ENCODE measurements at places on chromosomes 7 and 10. TPM values are rescaled to one million over a fixed set of nuclear protein-coding genes. Genes with fewer than 3 reads are reported as not detected.

The SPOCK2 gene
- total RNA-seq: 108 TPM

GRCh38 chr10:7625836-7626235 lies 40.9 kb downstream of the ITIH5 start:
- no peaks in the 10 kb centered on the region for H3K27me3 ChIP-seq
- peak; percentile 48 for DNase-seq
- no peaks in the 10 kb centered on the region for H3K4me1 ChIP-seq
- no peaks in the 10 kb centered on the region for H3K36me3 ChIP-seq
- no peak overlapping the region for H3K27ac ChIP-seq
- no peak overlapping the region for H3K4me3 ChIP-seq

The ITPRID1 gene
- total RNA-seq: 0.59 TPM

DNA sequence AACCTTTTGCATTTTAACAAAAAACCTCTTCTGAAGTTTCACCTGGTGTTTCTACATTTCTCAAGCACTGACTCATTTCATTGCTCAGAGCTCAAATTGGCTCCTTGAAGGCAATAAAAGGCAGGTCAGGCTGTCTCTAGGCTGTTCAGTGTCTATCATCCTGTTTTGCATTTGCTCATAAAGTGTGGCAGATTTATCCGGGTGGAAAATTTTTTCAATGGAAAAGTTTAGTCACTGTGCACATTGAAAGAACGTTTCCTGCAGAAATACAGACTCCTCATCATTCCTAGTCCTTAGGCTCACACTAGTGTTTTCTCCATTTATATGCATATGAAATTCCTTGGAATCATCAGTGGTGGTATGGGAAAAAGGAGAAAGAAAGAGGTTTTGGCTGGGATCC lies 114.2 kb upstream of the DGKB start:
- H3K4me3 ChIP-seq: no peak overlapping the region
- no peaks in the 10 kb centered on the region for H3K4me1 ChIP-seq
- no peak overlapping the region for H3K27ac ChIP-seq
- H3K27me3 ChIP-seq: no peaks in the 10 kb centered on the region

GRCh38 chr10:131213741-131214505 lies 97.6 kb downstream of the TCERG1L start:
- no peaks in the 10 kb centered on the region for H3K36me3 ChIP-seq
- H3K27me3 ChIP-seq: no peaks in the 10 kb centered on the region
- peak; percentile 28 for DNase-seq

- no peak for DNase-seq
- H3K27me3 ChIP-seq: no peaks in the 10 kb centered on the region
These were observed 39.7 kb upstream of the MKRN1 start for GRCh38 chr7:140519007-140519399.

- H3K4me3 ChIP-seq: no peak overlapping the region
- H3K4me1 ChIP-seq: no peaks in the 10 kb centered on the region
- no peak overlapping the region for H3K27ac ChIP-seq
- no peaks in the 10 kb centered on the region for H3K36me3 ChIP-seq
- no peak for DNase-seq
These were observed 101.8 kb upstream of the STRIP2 start for GRCh38 chr7:129332254-129333035.

- no peak overlapping the region for H3K4me3 ChIP-seq
- H3K27me3 ChIP-seq: no peaks in the 10 kb centered on the region
- H3K27ac ChIP-seq: no peak overlapping the region
- no peaks in the 10 kb centered on the region for H3K36me3 ChIP-seq
- no peak for DNase-seq
- no peaks in the 10 kb centered on the region for H3K4me1 ChIP-seq
These were observed 86.2 kb downstream of the HIBADH start for GRCh38 chr7:27576360-27576944.

GRCh38 chr7:71785216-71785615 lies 626.9 kb downstream of the CALN1 start:
- H3K4me3 ChIP-seq: no peak overlapping the region
- no peak for DNase-seq
- no peaks in the 10 kb centered on the region for H3K36me3 ChIP-seq

DNA sequence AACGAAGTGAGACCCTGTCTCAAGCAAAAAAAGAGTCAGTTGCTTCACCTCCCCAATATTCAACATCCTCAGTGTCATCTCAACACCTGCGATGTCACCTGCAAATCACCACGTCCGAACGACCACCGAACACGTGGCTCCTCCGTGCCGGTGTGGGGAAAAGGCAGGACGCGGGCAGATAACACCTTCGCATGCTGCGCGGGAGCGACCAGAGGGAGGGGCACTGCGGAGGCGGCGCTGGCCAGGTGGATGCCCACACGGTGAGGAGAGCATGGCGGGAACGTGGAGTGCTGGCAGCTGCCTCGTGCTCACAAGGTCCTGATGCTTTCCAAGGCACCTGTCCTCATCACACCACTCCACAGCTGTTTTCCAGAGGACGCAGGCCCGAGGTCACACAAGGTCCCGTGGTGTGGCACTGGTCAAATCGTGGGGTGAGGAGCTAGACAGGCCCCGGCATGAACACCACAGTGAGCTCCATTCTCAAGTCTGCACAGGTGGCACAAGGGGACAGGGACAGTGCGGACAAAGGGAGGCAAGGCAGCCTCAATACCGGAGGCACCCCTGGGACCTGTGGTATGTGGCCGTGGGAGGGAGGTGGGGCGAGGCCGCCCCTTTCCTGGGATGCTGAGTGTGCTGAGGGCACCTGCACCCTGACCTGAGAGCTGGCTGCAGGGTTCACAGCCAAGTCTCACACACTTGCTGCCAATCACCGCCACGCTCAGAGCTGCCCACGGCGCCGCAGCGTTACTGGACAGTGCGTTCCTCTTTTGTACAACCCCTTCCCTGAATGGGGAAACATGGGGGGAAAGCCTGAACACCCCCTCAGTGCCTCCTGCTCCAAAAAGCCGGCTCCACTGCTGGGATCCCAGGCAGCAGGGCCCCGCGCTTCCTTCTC lies 13.0 kb downstream of the TUBGCP2 start:
- H3K4me1 ChIP-seq: peaks cover 11% of the 10 kb centered on the region
- no peak overlapping the region for H3K27ac ChIP-seq
- H3K36me3 ChIP-seq: peaks cover 88% of the 10 kb centered on the region
- H3K27me3 ChIP-seq: no peaks in the 10 kb centered on the region

The NPTX2 gene
- total RNA-seq: 0.62 TPM

The ADCY1 gene
- 2.4 TPM for total RNA-seq

GRCh38 chr7:134729895-134730294 lies 49.5 kb upstream of the CALD1 start:
- no peaks in the 10 kb centered on the region for H3K36me3 ChIP-seq
- H3K27ac ChIP-seq: peak overlapping the region; percentile 41
- no peaks in the 10 kb centered on the region for H3K27me3 ChIP-seq
- H3K4me1 ChIP-seq: peaks cover 9% of the 10 kb centered on the region
- DNase-seq: no peak

The SP8 gene
- total RNA-seq: not detected
